ENCODE measurements at places on chromosomes 2 and 18.

DNA sequence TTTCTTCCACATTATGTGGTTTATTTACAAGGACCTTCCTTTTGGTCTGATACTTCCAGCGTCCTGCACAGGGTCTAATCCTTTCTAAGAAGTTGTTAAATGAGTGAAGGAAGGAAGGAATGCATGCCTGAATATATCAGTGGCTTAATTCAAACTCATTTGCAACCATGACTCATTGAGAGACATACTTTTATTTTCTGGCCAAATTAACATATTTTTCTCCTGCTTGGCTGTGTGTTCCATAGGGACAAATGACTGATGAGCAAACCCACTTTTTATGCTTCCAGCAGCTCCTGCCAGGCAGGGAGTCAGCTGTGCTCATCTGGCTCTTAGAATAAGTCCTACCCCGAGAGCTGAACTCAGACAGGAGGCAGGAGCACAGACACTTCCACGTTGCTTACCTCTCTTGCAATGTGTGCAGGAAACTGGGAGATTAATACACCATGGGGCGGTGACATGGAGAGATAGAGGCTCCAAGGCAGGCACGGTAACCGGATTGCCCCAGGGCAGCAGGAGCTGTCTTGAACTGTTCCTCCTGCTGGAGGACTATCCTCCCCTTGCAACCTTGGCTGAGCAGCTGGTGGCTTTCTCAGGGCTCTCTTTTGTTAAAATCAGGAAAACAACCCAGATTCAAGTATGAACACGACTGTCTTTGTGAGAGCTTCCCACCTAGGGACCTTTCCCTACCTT, 667.5 kb upstream of the HS6ST1 start:
- DNase-seq: no peak

GRCh38 chr2:30150786-30151185, 4.0 kb downstream of the YPEL5 start:
- DNase-seq: no peak

DNA sequence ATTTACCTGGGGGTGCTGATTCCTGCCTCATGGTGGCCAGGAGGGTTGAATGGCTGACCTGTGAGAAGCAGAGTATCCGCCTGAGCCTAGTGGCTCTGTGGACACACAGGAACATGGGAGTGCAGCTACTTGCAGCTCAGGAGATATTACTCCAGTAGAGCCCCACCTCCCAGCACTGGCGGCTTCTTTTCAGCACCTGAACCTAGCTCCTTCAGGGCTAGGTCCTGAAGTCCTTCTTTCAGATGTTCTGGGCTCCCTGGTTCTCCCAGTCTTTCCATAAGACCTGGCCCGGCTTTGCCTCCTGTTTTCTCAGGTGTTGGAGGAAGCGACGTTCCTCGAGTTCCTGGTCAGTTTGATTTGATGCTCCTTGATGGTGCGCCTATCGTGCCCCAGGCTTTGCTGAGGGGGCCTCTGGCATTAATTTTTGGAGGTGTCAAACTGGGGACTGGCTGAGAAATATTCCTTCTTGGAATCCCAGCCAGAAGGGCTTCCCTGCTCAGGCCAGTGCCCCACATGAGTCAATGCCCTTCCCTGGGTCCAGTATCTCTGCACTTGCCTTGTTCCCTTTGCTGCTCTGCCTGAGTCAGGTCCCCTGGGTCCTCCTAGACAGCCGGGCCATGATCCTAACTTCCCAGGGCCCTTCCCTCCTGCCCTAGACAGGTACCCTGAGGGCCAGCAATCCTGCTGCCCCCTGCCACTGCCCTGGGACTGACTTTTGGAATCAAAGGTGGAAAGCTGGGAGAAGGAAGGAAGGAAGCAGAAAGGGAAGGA, 110.7 kb upstream of the HAAO start:
- no peak for DNase-seq

GRCh38 chr2:235332240-235332890, 161.5 kb upstream of the AGAP1 start:
- DNase-seq: no peak

DNA sequence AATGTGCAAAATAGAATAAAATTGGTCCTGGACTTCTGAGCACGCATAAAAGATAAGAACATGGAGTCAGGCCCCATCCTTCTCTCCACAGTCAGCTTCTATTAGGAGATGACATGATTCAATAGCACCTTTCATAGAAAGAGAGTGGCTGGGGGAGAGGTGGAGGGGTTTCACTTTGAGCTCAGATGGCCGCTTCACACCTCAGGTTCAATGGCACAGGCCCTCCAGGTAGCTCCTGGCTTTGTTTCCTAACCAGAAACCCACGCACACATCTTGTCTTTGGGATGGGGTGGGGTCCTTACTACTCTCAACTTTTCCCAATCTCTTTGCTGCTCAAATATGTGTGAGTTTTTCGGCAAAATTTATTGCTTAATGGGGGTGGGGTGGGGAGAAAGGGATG, 332.3 kb downstream of the CLIP4 start:
- no peak for DNase-seq

- DNase-seq: no peak
These were observed 271.5 kb upstream of the MMADHC start for GRCh38 chr2:149858901-149859634.

- no peak for DNase-seq
These were observed 137.8 kb downstream of the PRKCE start for GRCh38 chr2:45789317-45789716.

- DNase-seq: no peak
These were observed 74.5 kb downstream of the ETAA1 start for GRCh38 chr2:67471681-67472080.

DNA sequence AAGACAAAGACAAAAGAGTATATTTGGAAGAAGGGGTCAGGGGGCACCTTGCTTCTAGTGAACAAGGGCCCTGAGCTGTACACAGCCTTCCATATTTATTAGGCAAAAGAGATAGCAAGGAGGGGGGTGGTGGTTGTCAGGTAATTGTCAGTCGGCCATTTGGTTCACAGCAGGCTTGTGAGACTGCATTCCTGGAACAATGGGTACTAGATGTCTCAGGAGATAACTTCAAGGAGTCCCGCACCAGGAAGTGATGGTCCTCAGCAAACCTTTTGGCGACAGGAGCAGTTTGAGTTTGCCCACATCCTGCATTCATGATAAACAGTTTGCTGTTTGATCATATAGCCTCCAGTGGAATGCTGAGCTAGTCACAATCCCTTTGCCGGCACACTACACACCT, 376.4 kb upstream of the RAB12 start:
- no peak for DNase-seq

DNA sequence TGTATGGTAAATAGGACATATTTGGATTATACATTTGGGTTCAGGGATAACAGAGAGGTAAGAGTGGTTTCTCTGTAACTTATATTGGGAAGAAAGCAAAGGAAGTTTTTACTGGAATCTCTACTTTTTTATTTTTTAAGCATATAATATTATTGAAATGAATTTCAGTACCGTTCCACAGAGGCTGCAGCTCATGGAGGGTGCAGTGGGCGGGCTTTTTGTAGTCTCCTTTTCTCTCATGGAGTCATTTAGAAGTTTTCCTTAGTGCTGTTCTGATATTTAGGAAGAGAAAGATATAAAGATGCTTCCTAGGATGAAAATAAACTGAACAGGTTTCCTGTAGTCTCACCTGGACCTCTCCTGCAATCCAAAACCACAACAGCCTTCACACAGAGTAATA, 1153.3 kb upstream of the TMEFF2 start:
- no peak for DNase-seq

DNA sequence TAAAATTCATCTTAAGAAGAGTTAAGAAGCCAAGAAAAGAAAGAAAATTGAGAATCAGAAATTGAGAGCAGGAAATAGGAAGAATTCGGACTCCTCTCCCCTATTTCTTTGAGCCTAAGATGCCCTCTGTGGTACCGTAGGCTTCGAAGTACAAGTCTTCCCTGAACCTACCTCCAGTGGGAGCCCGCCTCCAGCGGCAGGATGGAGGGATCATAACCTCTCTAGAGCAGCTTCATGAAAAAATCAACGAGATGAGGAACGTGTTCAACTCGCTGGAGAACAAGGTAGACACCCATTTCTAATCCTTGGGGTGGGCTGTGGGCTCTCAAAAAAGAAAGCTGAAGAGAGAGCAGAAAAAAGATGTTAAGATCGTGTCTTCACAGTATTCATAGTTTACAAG, 36.3 kb downstream of the ARHGEF33 start:
- no peak for DNase-seq

- peak; percentile 52 for DNase-seq
These were observed 139.0 kb downstream of the TRIM43 start for GRCh38 chr2:95730813-95731212.

- no peak for DNase-seq
These were observed 15.6 kb downstream of the TPGS2 start for GRCh38 chr18:36813101-36813775.

DNA sequence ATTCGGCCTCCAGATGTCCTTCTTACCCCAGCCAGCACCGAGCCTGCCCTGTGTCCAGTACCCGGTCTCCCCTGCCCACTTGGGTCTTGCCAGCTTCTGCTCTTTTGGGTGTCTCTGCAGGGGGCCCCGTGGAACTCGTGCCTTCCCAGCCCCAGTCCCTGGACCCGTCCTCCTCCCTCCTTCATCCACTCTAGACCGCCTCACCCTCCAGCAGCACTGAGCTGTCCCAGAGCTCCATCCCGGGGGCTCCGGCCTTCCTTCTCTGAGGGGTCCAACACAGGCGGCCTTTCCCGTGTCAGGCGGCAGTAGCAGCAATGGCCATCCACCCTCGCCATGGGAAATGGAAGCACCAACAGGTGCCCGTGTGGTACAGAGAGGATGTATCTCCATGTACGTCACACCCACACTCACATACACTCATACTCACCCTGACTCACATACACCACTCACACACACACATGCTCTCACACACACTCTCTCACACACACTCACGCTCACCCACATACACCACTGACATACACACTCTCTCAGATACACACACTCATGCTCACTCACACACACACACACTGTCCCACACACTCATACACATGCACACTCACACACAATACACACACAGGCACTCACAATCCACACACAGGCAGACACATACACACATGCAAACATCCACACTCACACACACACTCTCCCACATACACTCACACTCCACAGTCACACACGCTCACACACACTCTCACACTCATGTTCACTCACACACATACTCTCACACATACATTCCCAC, 827.5 kb upstream of the SALL3 start:
- no peak for DNase-seq

GRCh38 chr18:39571511-39571910, 2005.9 kb upstream of the CELF4 start:
- no peak for DNase-seq

- no peak for DNase-seq
These were observed 382.0 kb downstream of the RAD51AP2 start for GRCh38 chr2:17136231-17136630.

DNA sequence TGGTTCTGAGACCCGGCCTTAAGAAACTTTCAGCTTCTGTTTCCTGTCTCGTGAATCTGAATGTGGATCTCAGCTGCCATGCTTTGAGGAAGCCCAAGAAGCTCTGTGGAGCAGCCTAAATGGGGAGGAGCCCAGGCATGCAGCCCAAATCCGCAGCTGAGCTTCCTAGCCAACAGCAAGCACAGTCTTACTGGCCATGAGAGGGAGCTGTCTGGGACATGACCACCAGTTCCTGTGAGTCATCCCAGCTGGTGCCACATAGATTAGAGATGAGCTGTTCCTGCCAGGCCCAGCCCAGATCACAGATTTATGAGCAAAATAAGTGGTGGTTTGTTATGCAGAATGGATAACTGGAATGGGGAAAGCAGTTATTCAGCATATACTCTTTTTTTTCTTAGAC, 224.4 kb upstream of the APCDD1 start:
- no peak for DNase-seq

DNA sequence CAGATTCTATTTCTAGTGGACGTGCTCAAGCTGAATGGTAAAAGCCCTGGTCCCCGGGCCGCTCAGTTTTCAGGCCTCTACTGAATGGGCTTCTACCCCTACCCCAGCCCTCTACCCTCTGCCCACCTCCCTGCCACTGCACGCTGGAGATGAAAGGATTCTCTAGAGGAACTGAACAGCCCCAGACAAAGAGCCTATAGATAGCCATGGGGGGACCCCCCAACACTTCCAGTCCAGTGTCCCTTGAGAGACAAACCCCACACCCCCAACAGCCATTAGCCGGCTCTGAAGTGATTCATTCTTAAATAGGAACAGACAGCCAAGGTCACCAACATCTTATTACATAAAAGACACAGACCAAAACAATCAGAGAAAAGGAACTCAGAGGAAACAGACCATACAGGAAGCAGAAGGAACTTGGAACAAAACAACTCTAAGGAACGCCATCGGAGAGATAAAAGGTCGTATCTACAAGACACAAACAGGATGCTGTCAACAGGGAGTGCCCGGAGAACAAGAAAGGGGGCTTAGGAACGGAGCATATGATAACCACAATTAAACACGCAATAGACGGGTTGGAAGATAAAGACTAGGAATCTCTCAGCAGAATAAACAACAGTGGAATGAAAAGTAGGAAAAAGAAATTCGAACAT, 23.5 kb downstream of the TMEM37 start:
- no peak for DNase-seq

GRCh38 chr18:63971320-63972001, 1.6 kb downstream of the SERPINB8 start:
- no peak for DNase-seq

- no peak for DNase-seq
These were observed 78.6 kb downstream of the BARD1 start for GRCh38 chr2:214730800-214731407.

DNA sequence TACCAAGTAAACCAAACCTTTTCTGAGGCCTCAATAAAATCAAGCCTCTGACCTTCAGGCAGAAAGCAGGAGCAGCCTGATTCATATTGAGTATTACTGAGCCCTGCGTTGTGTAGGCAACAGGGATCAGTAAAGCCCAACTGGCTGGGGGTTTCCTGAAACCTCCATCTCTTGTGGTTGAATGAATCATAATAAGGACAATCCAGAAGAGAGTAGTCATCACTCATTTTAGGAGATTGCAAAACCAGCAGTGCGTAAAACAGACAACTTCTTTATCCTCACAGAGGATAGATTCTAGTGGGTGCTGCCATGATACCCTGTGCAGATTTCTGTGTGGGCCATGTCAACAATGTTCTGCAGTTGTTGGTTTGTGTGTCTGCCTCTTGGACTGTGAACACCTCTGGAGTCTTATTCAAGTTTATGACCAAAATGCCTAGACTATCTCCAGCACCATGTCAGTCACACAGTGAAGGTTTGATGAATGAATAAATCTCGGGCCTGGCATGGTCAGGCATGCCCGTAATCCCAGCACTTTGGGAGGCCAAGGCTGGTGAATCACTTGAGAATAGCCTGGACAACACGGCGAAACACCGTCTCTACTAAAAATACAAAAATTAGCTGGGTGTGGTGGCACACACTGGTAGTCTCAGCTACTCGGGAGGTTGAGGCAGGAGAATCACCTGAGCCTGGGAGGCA, 51.8 kb upstream of the RAB27B start:
- no peak for DNase-seq

DNA sequence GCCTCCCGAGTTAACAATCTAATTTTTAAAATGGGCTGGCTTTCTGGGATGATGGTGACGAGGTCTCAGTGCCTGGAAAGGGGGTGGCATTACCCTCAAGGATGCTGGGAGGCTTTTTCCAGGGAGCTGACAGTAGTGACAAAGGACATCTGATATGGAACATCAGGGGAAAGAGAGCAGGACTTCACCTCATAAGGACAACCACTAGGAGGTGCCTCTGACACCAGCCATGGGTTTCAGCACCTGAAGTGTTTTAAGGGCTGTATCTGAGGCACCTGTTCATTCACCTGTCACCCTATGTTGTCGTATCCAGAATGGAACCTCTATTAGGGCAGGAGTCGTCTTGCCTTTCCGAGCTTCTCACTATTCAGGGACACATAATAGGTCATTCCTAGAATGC, 10.8 kb downstream of the IL36B start:
- DNase-seq: no peak

GRCh38 chr18:23951206-23951605, 63.3 kb upstream of the TTC39C start:
- DNase-seq: no peak

- no peak for DNase-seq
These were observed 64.2 kb upstream of the CDCA7 start for GRCh38 chr2:173290518-173290917.
